ENCODE measurements at places on chromosomes 5 and 9.

- no peak for DNase-seq
Observed at GRCh38 chr9:26321935-26322334, 570.7 kb downstream of the CAAP1 start.

GRCh38 chr5:131081374-131081773, 83.7 kb downstream of the HINT1 start:
- DNase-seq: no peak

- DNase-seq: no peak
Observed at GRCh38 chr9:93659044-93659836, 82.9 kb downstream of the PHF2 start.

DNA sequence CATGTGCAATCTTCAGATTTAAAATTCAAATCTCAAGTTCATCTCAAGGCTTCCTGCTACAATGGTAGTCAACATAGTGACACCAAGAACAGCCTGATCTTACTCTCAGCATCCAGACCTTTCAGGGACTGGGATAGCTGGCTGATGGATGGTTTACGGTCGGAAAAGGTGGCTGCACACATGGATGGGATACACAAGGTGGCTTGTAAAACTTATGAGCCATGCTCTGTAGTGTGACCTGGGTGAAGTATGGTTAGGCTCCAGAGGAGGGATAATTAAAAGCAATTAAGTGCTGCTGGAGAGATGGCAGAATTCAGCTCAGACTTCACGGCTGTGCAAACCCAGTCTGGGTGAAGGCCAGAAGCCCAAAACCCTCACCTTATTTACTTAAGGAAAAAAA, 379.5 kb downstream of the NFIB start:
- DNase-seq: no peak

DNA sequence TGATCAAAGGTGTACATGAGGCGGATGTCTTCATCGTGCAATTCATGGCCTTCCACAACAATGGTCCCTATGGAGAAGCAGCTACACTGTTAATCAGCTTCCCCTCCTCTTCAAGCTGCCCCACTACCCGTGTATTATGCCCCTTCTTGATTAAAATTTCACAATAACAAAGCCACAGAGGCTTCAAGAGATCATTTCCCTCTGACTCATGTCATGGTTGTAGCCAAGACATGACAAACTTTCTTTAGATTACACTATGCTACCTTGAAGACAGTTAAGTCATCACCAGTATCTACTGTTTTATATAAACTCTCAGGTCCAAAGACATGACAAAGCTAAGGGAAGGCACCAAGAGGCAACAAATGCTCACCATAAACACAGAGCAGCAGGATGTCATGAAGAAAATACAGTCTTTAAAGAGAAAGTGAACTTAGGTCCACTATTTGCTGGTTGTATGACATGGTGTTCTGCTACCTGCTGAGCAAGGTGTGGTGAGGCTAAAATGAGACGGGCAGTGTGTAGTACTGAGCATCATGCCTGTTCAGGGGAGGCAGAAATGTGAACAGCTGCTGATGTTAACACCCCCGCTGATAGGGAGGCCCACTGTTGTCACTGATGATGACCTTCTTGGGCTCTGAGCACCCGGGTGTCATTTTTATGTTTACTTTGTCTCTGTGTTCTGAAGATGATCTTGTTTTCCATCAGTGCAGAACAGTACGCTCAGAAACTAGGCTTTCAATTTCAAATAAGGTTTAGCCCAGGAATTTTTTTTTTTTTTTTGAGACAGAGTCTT, 48.3 kb downstream of the IARS1 start:
- DNase-seq: no peak

- DNase-seq: peak; percentile 15
Observed at GRCh38 chr5:124453221-124454051, 293.0 kb downstream of the ZNF608 start.

GRCh38 chr9:128190013-128190412, 1.4 kb downstream of the CIZ1 start:
- no peak for DNase-seq
